ENCODE measurements at places on chromosomes 13 and 19.

- no peaks in the 10 kb centered on the region for H3K4me1 ChIP-seq
- H3K4me3 ChIP-seq = no peak overlapping the region
- no peak for DNase-seq
- H3K27ac ChIP-seq = no peak overlapping the region
- no peaks in the 10 kb centered on the region for H3K27me3 ChIP-seq
Observed at GRCh38 chr13:80563439-80563838, 222.5 kb upstream of the SPRY2 start.

DNA sequence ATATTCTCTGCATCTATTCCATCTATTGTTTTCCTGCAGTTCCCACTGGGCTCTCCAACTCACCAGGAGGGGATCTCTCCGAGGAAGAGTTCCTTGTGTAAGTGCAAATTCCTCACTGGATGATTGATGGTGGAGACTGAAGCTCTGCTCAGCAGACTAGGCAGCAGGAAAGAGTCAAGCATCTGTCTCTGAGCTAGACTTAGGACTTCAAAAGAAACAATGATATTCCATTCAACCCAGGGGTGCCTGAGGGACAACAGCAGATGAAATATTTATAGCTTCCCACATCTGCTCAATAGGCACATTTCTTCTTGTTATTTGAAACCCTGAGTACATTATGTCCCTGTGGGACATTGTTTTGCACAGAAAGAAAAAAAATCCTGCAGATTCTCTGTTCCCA, at the start of the genes OR7A5 and OR7C1:
TSS of gene OR7A5 (minus strand) at position 175 of the 400 bp plus-strand sequence. CDS start 6,944 bp downstream, outside the sequence.
TSS of gene OR7C1 (minus strand) at position 175 of the 400 bp plus-strand sequence. CDS start 35,049 bp downstream, outside the sequence.
- no peak within 1 kb of the TSS for H3K4me3 ChIP-seq
- no peak for DNase-seq
- peaks cover 2% of the 10 kb centered on the region for H3K27me3 ChIP-seq
- no peaks in the 10 kb centered on the region for H3K36me3 ChIP-seq

- peak overlapping the region; percentile 35 for H3K4me3 ChIP-seq
- peaks cover 10% of the 10 kb centered on the region for H3K4me1 ChIP-seq
- no peak for DNase-seq
Observed at GRCh38 chr13:114155926-114156883, 22.9 kb upstream of the CFAP97D2 start.

- H3K27me3 ChIP-seq = no peaks in the 10 kb centered on the region
- no peaks in the 10 kb centered on the region for H3K36me3 ChIP-seq
- H3K4me3 ChIP-seq = no peak overlapping the region
- no peaks in the 10 kb centered on the region for H3K4me1 ChIP-seq
Observed at GRCh38 chr13:65460136-65460535, 1770.0 kb downstream of the PCDH9 start.

DNA sequence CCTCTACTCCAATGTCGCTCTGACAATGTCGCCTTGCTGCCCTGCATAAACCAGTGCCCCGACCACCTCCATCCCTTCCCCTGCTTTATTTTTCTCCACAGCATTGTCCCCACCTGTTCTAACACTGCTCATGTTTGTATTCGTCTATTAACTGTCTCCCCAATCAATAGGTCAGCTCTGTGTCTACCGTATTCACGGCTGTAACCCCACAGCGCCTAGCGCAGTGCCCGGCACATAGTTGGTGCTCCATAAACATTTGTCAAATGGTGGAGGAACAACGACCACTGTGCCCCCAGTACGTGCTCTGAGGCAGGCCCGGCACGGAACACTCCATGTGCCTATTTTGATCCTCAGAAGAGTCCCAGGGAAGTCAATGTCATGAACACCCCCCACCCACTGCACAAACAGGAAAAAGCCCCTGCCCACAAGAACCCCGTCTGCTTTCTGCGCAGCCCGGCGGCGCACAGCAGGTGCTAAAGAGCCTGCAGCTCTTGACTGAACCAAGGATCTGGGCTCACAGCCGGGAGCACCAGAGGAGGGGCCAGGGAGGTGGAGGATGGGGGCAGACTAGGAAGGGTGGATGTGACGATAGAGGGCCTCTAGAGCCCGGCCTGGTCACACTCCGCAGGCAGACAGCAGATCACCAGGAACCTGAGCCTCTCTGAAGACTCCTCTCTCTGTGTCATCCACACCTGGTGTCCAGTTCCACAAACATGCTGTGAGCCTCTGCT, 1.8 kb upstream of the CEACAM16 start:
- H3K27me3 ChIP-seq = no peaks in the 10 kb centered on the region
- no peak overlapping the region for H3K27ac ChIP-seq
- peaks cover 8% of the 10 kb centered on the region for H3K4me1 ChIP-seq
- H3K4me3 ChIP-seq = no peak overlapping the region

GRCh38 chr13:108594153-108594552, 35.3 kb upstream of the MYO16 start:
- no peaks in the 10 kb centered on the region for H3K4me1 ChIP-seq
- no peak overlapping the region for H3K4me3 ChIP-seq
- H3K27me3 ChIP-seq = no peaks in the 10 kb centered on the region
- H3K27ac ChIP-seq = no peak overlapping the region

DNA sequence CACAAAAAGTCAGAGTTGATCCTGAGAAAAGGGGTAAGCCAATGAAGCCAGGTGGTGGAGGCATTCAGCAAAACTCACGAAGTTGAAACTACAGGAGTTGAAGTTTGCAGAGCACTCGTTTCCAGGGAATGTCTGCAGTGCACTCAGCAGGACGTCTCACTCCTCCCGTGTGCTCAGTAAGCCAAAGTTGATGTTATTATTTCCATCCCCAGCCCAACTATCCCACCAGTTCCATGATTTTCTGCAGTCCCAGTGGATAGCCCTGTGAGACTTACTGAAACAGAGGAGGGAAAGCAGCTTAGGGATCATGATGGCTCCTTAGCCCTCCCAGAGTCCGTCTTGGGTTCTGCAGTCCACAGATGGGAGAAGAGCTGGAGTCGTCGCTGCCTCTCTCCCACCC, at the start of gene TARM1:
TSS of gene TARM1 (minus strand) at position 334 of the 400 bp plus-strand sequence. CDS start at position 309, 25 bp downstream.
- no peak for DNase-seq
- H3K36me3 ChIP-seq = no peaks in the 10 kb centered on the region
- no peaks in the 10 kb centered on the region for H3K4me1 ChIP-seq
- H3K27ac ChIP-seq = no peak within 1 kb of the TSS
- H3K4me3 ChIP-seq = no peak within 1 kb of the TSS
- no peaks in the 10 kb centered on the region for H3K27me3 ChIP-seq

GRCh38 chr13:110070511-110071120, 236.3 kb downstream of the COL4A1 start:
- no peaks in the 10 kb centered on the region for H3K4me1 ChIP-seq
- H3K4me3 ChIP-seq = no peak overlapping the region
- no peaks in the 10 kb centered on the region for H3K36me3 ChIP-seq
- no peaks in the 10 kb centered on the region for H3K27me3 ChIP-seq

GRCh38 chr19:47758443-47758804, 13.1 kb downstream of the NOP53 start:
- no peak overlapping the region for H3K4me3 ChIP-seq
- no peaks in the 10 kb centered on the region for H3K4me1 ChIP-seq
- H3K27ac ChIP-seq = no peak overlapping the region
- no peaks in the 10 kb centered on the region for H3K36me3 ChIP-seq

DNA sequence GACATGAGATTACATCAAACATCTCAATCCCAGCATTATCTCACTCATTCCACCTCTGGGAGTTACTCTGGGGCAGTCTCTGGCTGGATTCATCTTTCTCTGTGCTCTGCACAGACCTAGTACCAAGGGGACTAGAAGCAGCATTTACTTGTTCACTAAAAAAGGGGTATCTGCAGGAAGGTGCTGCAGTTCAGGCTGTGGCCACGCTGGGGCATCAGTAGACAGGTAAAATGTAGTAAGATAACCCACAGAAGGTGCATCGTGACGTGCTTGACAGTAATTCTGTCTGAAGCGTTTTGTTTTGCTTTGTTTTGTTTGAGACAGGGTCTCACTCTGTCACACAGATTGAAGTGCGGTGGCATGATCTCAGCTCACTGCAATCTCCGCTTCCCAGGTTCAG, 29.3 kb downstream of the ZNF564 start:
- no peaks in the 10 kb centered on the region for H3K4me1 ChIP-seq
- H3K27ac ChIP-seq = no peak overlapping the region
- no peak overlapping the region for H3K4me3 ChIP-seq

DNA sequence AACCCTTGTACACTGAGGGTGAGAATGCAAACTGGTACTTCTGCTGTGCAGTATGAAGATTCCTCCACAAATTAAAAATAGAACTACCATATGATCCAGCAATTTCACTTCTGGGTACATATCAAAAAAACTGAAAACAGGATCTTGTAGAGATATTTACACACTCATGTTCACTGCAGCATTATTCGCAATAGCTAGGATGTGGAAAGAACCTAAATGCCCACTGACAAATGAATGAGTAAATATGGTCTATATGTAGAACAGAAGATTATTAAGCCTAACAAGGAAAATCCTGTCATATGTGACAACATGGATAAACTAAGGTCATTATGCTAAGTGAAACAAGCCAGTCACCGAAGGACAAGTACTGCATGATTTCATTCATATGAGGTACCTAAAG, 304.7 kb downstream of the ENOX1 start:
- H3K4me3 ChIP-seq = no peak overlapping the region
- no peaks in the 10 kb centered on the region for H3K4me1 ChIP-seq
- no peaks in the 10 kb centered on the region for H3K36me3 ChIP-seq
- DNase-seq = no peak
- no peak overlapping the region for H3K27ac ChIP-seq

- H3K27ac ChIP-seq = no peak overlapping the region
- no peaks in the 10 kb centered on the region for H3K4me1 ChIP-seq
- H3K36me3 ChIP-seq = no peaks in the 10 kb centered on the region
- no peak for DNase-seq
Observed at GRCh38 chr19:48671446-48671995, 1.3 kb downstream of the NTN5 start.

GRCh38 chr19:2949939-2950285, 5.1 kb upstream of the ZNF77 start:
- peaks cover 5% of the 10 kb centered on the region for H3K4me1 ChIP-seq
- H3K36me3 ChIP-seq = peaks cover 5% of the 10 kb centered on the region

GRCh38 chr13:35256459-35257148, 219.9 kb downstream of the MAB21L1 start:
- H3K36me3 ChIP-seq = no peaks in the 10 kb centered on the region
- DNase-seq = no peak
- no peaks in the 10 kb centered on the region for H3K27me3 ChIP-seq
- H3K4me3 ChIP-seq = no peak overlapping the region

- H3K4me1 ChIP-seq = peaks cover 3% of the 10 kb centered on the region
- H3K36me3 ChIP-seq = no peaks in the 10 kb centered on the region
- H3K27me3 ChIP-seq = peaks cover 2% of the 10 kb centered on the region
- H3K27ac ChIP-seq = no peak overlapping the region
- H3K4me3 ChIP-seq = no peak overlapping the region
- DNase-seq = peak; percentile 35
Observed at GRCh38 chr19:51020988-51021651, 1.6 kb upstream of the KLK10 start.

DNA sequence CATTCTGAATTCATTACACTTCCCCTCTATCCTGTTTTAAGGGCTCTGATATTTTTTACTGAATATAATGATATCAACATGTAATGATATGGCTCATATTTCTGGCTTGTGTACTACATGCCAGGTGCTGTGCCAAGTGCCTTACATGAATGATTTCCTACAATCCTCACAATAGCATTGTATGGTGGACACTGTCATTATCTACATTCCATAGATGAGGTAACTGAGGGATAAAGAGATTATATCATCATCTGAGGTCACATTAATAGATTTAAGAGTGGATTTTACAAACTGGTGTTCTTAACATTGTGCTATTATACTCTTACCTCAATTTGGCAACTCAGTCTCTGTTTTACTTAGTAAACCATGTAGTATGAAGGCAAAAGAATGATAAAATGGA, 502.0 kb downstream of the LIG4 start:
- H3K36me3 ChIP-seq = no peaks in the 10 kb centered on the region
- H3K27ac ChIP-seq = no peak overlapping the region
- H3K4me3 ChIP-seq = no peak overlapping the region
- DNase-seq = no peak
- no peaks in the 10 kb centered on the region for H3K4me1 ChIP-seq
- no peaks in the 10 kb centered on the region for H3K27me3 ChIP-seq
